Dermis blood vessel endothelial cell (primary cell): ENCODE measurements at places on chromosomes 5 and 9. TPM values are rescaled to one million over a fixed set of nuclear protein-coding genes. Genes with fewer than 3 reads are reported as not detected.

The SLIT3 gene
- total RNA-seq = 0.05 TPM in 1 of 2 replicates, not detected in the other

The FRRS1L gene
- total RNA-seq = under 0.01 and 0.05 TPM in 2 replicates

The CCNI2 gene
- 0.34 and 0.51 TPM in 2 replicates for total RNA-seq

The LRRC19 gene
- total RNA-seq = not detected in 2 replicates

The SV2C gene
- 0.05 TPM in 1 of 2 replicates, not detected in the other for total RNA-seq

The TPM2 gene
- 10.2 and 19.6 TPM in 2 replicates for total RNA-seq

The FAXDC2 gene
- total RNA-seq = 11.4 and 11.9 TPM in 2 replicates

The NIM1K gene
- total RNA-seq = under 0.01 and 0.05 TPM in 2 replicates

The GPBP1 gene
- total RNA-seq = 78.0 and 86.4 TPM in 2 replicates

The IL9 gene
- total RNA-seq = not detected in 2 replicates

The CATSPER3 gene
- 0.34 TPM in 1 of 2 replicates, not detected in the other for total RNA-seq

The RMRP gene
- total RNA-seq = 9,128 and 10,291 TPM in 2 replicates

The RUSC2 gene
- total RNA-seq = 15.8 and 24.5 TPM in 2 replicates

The NPR3 gene
- 0.65 and 1.5 TPM in 2 replicates for total RNA-seq

The MCTP1 gene
- total RNA-seq = 191 and 255 TPM in 2 replicates

The DOLK gene
- 38.4 and 45.6 TPM in 2 replicates for total RNA-seq
